ENCODE measurements at places on chromosomes 7 and 10. TPM values are rescaled to one million over a fixed set of nuclear protein-coding genes. Genes with fewer than 3 reads are reported as not detected.

The PTPRZ1 gene
- total RNA-seq = not detected

The CALHM1 gene
- total RNA-seq = 1.8 TPM

The CFAP43 gene
- total RNA-seq = not detected

The PLAC9 gene
- total RNA-seq = not detected

The CUBN gene
- 1.2 TPM for total RNA-seq

The ELFN1 gene
- total RNA-seq = not detected

The MIOS gene
- 39.8 TPM for total RNA-seq

The CCDC146 gene
- 10.7 TPM for total RNA-seq

The HELLS gene
- 164 TPM for total RNA-seq

The CFAP46 gene
- total RNA-seq = not detected

The MUC12 gene
- not detected for total RNA-seq

The LRIT1 gene
- not detected for total RNA-seq

The FGFR2 gene
- not detected for total RNA-seq

The NACAD gene
- 0.05 TPM for total RNA-seq

The HTR5A gene
- not detected for total RNA-seq

The FAM25G gene
- total RNA-seq = not detected

The CRHR2 gene
- not detected for total RNA-seq

The C10orf95 gene
- not detected for total RNA-seq

The CDNF gene
- 0.89 TPM for total RNA-seq

The PAPSS2 gene
- total RNA-seq = not detected

The CCDC71L gene
- 17.8 TPM for total RNA-seq

Measured in activated CD8-positive, alpha-beta T cell treated with anti-CD3 and anti-CD28 coated beads, Interleukin-2, amount 10 ng/mL, durations not matched to agents 7 days and 5 days (primary cell).